ENCODE measurements at places on chromosomes 7 and 10.

- DNase-seq = no peak
These were observed 27.5 kb downstream of the NOD1 start for GRCh38 chr7:30450983-30451497.

GRCh38 chr7:40647719-40648118, 512.9 kb downstream of the SUGCT start:
- no peak for DNase-seq

DNA sequence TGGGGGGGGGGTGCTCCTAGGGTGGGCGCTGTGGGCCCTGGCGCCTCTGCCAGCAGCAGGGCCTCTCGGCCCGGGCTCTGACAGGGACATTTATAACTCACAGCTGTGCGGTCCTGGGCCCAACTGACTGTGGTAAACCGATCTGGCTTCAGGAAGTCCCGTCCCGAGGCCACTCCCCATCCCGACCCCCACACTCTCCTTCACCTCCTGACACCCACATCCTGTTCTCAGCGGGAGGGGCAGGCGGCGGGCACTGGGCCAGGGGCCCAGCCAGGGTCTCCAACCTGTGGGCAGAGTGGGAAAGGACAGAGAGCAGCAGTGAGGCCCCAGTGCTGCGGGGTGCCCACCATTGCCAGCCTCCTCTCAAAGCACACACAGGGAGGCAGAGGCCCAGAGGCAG, 69.1 kb downstream of the ZMIZ1 start:
- DNase-seq = no peak

GRCh38 chr7:101373812-101374614, 11.3 kb downstream of the COL26A1 start:
- no peak for DNase-seq

DNA sequence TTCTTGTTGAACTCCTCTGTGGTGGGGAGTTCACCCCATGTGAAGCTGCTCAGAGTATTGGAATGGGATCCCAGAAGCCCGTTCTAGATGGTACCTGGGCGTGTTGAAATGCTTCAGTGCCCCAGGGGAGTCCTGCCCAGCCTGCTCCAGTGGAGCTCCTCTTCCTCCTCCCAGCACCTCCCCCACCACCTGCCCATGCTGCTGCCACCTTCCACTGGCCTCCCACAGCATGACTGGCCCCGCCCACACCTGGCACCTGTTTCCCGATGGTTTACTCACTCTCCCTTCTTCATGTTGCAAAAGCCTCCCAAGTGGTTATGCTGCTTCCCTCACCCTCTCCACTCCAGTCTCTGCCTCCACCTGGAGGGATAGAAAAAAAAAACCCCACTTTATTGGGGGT, 32.2 kb upstream of the PCBD1 start:
- DNase-seq = no peak

GRCh38 chr10:11462071-11462470, 149.4 kb downstream of the USP6NL start:
- no peak for DNase-seq

- DNase-seq = no peak
These were observed 239.0 kb downstream of the DNAJB9 start for GRCh38 chr7:108808549-108809266.

DNA sequence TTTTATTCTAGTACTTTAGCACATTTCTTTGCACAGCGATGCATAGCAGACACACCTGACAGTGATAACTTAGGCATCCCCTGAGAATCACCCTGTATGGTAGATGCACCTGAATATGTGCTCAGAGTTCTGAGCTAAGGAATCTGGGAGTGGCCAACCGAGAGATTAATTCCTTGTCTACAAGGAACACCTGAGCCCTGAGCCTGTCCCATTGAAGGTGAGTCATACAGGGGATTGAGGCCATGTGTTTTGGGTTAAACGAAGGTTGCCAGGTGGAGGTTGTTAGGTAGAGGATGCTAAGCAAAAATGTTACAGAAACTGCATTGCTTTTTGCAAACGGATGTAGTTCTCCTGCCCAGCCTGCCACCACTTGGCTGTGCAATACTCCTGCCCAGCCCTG, 128.9 kb downstream of the AMPH start:
- no peak for DNase-seq

GRCh38 chr10:8088504-8088903, 34.0 kb downstream of the GATA3 start:
- no peak for DNase-seq

GRCh38 chr10:32112055-32112454, 55.8 kb upstream of the KIF5B start:
- peak; percentile 77 for DNase-seq

DNA sequence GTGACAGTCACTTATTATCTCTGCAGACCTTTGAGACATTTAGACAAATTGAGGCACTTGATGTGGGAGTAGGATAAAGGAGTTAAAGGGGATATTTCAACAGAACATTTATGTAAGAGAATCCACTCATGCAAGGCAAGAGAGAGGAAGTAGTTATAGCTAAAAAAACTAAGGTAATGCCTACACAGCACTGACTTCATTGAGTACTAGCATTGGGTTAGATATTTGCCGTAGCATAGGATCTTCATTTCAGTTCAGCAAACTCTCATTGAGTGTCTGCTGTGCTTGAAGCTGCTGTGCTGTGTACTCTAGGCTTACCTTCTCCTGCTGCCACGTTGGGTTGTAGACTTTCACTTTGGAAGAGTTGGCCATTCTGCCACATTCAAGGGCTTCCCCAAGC, 10.5 kb upstream of the ENTPD1 start:
- no peak for DNase-seq

GRCh38 chr7:132590162-132590561, 13.9 kb upstream of the PLXNA4 start:
- DNase-seq = no peak

DNA sequence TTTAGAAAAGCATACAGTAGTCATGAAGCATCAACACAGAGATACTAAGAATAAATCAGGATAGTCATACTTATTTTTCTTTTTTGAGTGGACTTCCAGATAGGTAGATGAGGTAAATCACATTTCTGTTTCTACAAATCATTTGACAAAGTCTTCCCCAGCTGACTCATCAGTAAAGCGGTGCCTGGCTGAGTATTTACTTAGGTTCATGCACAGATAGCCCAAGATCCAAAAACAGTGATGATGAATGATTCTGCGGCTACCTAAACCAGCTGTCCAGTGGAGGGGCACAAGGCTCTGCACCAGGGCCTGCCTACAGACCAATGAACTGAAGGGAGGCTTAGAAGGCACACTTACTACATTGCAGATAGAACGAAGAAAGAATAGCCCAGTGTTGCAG, 113.1 kb downstream of the PARP12 start:
- DNase-seq = no peak

GRCh38 chr7:143407287-143408251, 1.1 kb downstream of the EPHA1 start:
- no peak for DNase-seq

DNA sequence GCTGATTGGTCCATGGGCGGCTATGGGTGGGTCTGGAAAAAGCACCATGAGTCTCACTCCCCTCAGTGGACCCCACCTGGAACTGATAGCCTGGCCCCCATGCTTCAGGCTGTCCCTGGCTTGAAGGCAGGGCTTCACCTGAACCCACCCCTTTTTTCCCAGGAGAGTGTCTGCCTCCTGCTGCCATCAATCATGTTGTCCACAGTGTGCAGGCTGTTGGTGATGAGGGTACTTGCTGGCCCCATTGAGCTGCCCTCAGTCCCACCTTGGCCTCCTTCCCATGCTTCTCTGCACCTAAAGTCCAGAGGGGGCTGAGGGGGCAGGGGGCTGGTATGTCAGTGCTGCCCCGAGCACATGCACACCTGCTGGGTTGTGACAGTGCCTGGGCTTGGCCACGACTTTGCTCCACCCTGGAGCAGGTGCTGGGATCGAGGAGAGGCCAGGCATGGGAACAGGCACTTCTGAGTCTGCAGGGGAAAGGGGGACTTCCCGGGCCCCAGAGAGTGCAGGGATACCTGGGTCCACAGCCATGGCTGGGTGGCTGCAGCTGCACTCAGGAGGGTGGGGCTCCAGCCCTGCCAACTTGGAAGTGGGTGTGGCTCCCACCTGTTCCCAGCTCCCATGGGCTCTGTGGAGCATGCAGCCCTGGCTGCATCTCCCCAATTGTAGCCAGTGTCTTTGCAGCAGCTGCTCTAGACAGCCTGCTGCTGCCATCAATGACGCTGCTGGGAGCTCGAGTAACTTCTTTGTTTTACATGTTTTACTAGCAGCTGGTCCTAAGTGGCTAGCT, 56.9 kb downstream of the ADK start:
- DNase-seq = no peak

GRCh38 chr7:156019308-156019707, 207.0 kb upstream of the SHH start:
- DNase-seq = no peak

DNA sequence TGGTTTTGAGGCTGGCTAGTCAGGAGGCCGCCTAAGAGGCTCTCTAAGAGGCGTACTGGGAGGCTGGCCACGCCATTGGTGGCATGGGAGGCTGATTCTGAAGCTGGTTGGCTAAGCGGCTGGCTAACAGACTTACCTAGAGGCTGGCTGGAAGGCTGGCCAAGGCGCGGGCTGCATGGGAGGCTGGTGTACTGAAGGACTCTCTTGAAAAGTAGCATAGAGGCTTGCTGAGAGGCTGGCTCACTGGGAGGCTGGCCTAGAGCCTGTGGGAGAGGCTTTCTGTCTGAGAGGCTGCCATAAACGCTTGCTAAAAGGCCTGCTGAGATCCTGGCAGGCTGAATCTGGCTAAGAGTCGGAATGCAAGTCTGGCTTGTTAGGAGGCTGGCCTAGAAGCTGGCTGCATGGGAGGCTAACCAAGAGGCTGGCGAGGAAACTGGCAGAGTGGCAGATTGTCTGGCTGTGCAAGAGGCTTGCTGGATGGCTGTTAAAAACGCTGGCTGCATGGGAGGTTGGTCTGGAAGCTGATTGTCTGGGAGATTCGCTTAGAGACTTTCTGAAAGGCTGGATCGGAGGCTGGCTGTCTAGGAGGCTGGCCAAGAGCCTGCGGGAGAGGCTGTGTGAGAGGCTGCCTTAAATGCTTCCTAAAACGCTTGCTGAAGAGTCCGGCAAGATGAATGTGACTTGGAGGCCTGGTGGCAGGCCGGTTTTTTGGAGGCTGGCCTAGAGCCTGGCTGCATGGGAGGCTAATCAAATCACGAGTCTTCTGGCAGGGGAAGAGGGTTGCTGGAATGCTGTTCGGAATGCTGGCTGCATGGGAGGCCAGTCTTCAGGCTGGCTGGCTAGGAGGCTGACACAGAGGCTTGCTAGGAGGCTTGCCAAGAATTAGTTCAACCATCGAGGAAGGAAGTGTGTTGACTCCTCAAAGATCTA, 134.2 kb downstream of the OR13A1 start:
- DNase-seq = no peak

- no peak for DNase-seq
These were observed at the start of gene LANCL2 for GRCh38 chr7:55365205-55365674. LANCL2 (plus strand) TSS chr7:55365337; CDS start chr7:55366026, 689 bp downstream.

DNA sequence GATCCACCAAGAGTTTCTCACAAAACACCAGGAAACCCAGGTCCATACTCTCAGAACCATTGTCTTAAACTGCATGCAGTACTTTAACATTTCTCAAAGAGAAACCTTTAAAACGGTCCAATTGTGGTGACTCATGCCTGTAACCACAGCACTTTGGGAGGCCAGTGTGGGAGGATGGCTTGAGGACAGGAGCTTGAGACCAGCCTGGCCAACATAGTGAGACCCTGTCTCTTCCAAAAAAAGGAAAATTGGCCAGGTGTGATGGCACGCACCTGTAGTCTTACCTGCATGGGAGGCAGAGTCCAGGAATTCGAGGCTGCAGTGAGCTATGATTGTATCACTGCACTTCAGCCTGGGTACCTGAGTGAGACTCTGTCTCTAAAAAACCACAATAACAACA, 97.5 kb upstream of the OIT3 start:
- DNase-seq = no peak

DNA sequence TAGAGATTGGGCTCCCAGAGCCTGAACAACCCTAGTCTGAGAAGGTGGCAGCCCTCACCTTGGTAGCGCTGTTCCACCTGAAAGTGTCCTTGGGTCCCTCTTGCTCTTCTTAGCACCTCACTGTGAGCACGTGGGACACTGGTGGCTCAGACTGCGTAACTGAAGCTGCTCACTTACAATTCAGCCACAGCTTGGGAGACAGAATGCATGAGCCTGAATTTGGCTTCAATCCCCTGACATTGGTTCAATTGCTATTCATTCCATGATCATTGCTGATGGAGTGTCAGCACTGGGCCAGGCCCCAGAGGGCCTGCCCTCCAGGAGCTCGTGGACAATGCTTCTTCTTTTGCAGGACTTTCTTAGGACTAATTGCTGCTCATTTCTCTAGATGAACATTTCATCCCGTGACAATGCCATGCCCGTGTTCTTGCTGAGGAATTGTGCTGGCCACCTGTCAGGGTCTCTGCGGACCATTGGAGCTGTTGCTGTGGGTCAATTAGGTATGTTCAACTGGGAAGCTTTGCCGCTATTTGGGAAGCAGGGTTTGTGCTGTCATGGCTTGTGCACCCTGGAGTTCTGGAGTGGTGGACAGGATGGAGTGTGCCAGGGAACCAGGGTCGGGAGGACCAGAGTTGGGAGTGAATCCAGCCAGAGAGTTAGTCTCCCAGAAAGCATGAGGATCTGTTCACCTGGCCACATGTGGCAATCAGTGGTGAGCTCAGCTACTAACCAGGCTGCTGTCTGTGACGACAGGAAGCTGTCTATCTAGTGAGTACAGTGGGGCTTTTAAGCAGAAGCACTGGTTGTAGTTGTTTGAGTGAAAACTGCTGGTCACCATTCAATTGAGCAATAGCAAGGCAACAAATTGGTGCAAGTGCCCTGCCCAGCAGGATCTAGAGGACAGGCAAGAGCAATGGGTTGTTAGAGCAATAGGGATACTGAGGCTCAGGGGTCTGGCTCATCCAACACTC, 105.1 kb downstream of the WDFY4 start:
- DNase-seq = no peak

All from T1000 (cell line).